ENCODE measurements at places on chromosomes 2 and 18.

DNA sequence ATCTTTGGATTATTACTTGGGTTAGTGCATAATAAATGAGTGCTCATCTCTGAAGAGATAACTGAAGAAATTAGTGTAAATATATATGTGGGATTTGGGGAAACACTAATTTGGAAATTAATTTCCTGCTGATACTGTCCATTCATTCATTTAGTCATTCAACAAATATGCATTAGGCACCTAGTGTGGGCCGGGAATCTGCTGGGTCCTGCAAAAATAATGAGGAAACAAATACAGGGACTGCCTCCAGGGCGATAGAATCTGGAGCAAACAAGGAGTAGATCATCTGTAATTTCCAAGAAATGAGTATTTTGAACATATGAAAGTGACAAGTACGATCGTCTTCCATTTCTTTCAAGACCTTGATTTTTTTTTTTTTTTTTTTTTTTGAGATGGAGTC lies 203.7 kb upstream of the LYPD1 start:
- DNase-seq, result no peak

DNA sequence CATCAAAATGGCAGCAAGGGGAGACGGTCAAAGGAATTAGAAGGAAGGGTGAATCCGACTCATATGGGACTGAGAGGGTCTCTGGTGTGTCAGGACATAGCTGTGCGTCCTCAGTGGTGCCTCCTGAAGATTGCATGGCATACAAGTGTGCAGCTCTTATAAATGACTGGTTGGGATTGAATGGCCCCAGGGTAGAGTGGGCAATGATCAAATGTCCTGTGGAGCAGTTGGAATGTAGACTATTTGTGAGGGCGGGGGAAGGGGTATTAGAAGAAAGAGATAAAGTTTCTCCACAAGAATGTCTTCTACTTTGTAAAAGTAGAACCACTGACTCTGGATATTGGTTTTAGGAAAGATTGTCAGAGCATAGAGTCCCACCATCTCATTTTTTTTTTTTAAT lies 24.6 kb downstream of the CTLA4 start:
- peak; percentile 12 for DNase-seq

DNA sequence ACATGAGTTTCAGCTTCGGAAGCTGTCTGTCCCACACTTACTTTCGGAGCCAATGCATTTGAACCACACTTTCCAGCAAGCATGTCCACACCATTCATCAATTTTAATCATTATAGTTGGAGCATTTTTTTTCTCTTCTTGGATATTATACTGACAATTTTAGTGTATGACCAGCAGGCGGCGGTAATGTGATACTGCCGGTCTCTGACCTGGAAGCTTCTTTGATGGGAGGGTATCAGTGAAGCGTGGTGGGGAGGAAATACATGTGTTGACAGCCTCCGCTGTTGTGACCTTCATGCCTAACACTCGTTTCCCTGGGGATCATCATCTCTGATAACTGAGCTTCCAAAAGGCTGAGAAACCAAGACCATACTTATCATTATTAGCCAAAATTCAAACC lies 231.7 kb downstream of the GBX2 start:
- DNase-seq, result no peak

DNA sequence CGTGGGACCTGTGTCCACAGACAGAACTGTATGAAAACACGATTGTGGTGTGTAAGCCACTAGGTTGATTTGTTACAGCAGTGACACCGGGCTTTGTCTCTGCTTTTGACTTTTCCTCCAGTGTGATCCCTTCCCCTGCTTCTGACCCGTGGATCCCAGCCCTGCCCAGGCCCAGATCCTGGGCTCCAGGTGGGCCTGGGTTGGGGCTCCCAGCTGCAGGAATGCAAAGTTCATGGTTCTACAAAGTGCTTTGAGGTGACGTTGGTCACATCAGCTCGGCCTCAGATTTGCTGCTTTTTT lies 26.8 kb downstream of the HPCAL1 start:
- no peak for DNase-seq

GRCh38 chr2:3706892-3707291 lies 3.5 kb downstream of the DCDC2C start:
- DNase-seq, result no peak

- no peak for DNase-seq
Measured at GRCh38 chr18:78115896-78116561, 863.6 kb upstream of the SALL3 start.

GRCh38 chr18:9095297-9096006 lies 7.0 kb upstream of the NDUFV2 start:
- no peak for DNase-seq

DNA sequence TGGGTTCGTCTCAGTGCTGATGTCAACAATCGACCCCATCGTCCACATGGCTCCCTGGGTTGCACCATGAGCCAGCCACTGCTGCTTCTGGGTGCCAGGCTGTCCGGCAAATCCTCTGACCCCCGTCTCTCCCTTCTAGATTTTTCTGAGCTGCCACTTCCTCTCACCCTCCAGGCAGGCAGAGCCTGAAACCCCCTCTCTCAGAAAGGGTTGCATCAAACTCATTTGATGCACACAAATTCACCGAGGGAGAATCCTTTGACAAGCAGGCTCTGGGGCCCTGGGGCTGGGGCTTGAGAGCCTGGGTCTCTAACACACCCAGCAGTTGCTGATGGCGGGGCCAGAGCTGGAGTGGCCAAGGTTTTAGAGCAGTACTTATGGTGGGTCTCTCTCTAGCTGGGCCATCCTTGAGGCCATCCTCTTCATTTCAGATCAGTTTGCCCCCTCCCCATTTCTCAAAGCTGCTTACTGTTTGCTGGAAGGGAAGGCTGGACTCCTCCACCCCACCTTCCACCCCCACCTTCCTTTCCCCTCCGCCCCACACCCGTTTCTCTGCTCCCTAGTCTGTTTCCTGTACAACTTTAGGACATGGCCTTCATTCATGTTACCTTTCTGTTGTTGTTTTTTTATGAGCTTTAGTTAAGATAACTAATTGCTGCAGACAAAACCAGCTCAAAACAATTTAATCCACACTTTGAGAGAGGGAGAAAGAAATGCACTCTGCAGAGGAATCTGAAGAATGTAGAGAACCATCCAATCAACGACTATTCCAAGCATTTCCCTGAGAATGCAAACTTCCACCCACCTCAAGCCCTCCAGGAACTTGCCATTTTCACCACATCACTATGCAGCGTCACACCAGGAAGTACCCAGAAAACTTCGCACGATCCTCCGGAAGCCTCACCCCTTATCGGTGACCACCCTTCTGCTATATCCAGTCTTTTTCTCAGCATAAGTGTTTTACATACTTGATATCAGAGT lies 69.5 kb downstream of the ARL4C start:
- peak; percentile 96 for DNase-seq

- DNase-seq, result no peak
Measured at GRCh38 chr2:189142893-189143759, 36.4 kb downstream of the COL5A2 start.

- peak; percentile 2 for DNase-seq
Measured at GRCh38 chr2:43906448-43907109, 67.8 kb downstream of the ABCG8 start.

- DNase-seq, result peak; percentile 59
Measured at GRCh38 chr2:157777427-157777826, 98.7 kb downstream of the ACVR1 start.

DNA sequence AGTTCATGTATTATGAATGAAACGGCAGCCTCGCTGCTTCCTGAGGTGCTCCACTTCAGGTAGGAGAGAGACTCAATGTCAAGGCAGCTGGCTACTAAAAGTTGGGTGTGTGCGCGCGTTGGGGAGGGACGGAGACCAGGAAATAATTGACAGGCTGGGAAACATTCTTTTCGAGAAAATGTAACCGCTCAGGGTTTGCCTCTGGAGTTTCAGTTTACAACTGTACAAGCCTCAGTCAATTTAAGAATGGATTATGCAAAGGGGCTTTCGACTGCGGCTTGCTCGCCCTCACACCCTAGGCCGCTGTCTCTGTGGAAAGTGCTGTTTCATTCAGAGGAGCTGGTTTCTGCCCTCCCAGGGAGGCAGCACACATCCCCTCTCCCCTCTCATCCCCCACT lies 4.4 kb upstream of the SPRED2 start:
- DNase-seq, result no peak

- DNase-seq, result no peak
Measured at GRCh38 chr2:219672406-219672805, 45.0 kb downstream of the SLC4A3 start.

GRCh38 chr2:240879105-240879504 lies 10.5 kb downstream of the AGXT start:
- no peak for DNase-seq

- no peak for DNase-seq
Measured at GRCh38 chr2:177599139-177599688, 206.6 kb downstream of the AGPS start.

GRCh38 chr2:171652416-171652785 lies 34.9 kb upstream of the DYNC1I2 start:
- peak; percentile 92 for DNase-seq

- no peak for DNase-seq
Measured at GRCh38 chr2:128378231-128379020, 59.8 kb upstream of the HS6ST1 start.

GRCh38 chr2:137493261-137493660 lies 471.0 kb upstream of the HNMT start:
- DNase-seq, result no peak

- no peak for DNase-seq
Measured at GRCh38 chr2:221343524-221343923, 228.6 kb downstream of the EPHA4 start.

- no peak for DNase-seq
Measured at GRCh38 chr2:5664278-5664681, 27.9 kb upstream of the SOX11 start.

- no peak for DNase-seq
Measured at GRCh38 chr2:39563572-39563971, 102.1 kb upstream of the TMEM178A start.

GRCh38 chr18:31657823-31658669 lies 26.3 kb downstream of the B4GALT6 start:
- no peak for DNase-seq

DNA sequence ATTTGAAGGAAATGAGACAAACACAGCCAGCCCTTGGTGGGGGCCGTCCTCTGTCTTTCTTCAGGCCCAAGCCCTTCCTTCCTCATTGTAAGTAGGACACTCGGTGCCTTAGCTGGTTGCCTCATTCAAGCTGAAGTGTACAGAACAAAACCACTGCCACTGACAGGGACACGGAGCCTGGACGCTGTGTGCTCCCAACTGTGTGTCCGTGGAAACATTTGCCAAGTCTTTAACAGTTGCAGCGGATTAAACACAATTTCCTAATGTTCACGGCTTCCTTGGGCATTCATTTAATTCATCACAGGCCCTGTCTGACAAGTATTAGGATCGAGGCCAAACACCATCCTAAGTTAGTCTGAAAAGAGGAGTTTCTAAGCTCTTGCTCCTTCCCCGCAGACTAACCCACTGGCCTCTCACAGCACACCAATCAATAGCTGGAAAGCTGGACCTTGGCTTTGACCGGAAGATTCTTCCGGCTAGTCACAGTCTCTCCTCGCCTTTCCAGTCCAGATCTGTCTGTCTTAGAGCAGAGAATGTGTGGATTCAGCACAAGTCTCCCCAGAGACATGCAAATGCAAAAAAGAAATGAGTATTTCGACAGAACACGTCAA lies 68.7 kb upstream of the ACSL3 start:
- DNase-seq, result peak; percentile 25

GRCh38 chr2:43486603-43487002 lies 109.2 kb downstream of the THADA start:
- no peak for DNase-seq

- peak; percentile 34 for DNase-seq
Measured at GRCh38 chr2:221571551-221572218, 419 bp downstream of the EPHA4 start.

DNA sequence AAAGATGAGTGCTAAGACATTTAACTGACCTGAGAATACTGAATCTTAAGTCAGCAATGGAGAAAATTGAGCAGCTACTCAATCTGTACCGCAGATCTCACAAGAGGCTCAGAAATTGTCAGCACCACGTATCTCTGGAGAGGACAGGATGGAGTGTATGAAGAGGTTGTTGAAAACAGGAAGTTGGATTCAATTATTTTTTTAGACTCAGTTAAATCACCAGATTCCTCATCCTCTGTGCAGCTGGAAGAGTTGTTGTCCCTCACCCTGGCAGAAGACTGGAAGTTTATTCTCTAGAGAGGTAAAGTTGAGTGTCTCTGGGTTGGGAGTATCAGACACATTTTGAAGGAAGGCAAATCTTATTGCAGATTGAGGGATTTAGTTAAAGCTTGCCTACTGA lies 114.9 kb upstream of the NT5C1B start:
- DNase-seq, result no peak

DNA sequence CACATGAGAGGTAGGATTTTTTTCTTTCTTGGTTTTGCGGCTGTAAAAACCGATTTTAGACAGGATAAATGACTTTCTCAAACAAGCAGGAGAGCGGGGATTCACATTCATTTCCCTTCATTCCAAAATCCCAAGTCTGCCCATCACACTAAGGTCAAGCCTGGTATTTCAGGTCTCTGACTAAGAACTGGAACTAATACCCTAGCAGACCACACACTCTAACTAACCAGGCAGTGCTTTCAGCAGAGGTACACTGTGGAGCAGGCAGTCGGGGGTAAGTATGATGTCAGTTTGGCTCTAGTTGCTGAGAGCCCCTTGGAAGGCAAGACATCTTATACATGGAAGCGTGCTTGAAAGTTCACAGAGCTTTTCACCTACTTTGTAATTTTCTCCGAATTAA lies 128.1 kb upstream of the LHCGR start:
- no peak for DNase-seq

DNA sequence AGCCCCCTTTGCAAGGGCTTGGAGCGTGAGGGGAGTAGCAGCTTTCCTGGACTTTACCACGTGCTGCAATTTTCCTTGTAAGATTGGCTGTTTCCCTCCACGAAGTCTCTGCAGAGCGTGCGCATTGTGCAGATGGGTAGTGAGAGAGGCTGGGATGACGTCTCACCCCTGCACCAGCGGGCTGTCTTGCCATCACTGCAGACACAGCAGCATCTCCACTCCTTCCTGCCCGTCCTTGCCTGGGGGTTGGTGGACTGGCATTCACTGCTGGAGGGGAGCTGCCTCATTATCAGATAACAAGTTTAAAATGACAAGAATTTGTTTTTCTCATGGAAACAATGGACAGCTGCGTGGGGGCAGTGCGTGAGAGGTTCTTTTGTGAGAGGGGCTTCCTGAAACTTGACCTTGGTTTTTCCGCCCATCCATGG lies 45.3 kb upstream of the HS6ST1 start:
- peak; percentile 42 for DNase-seq

DNA sequence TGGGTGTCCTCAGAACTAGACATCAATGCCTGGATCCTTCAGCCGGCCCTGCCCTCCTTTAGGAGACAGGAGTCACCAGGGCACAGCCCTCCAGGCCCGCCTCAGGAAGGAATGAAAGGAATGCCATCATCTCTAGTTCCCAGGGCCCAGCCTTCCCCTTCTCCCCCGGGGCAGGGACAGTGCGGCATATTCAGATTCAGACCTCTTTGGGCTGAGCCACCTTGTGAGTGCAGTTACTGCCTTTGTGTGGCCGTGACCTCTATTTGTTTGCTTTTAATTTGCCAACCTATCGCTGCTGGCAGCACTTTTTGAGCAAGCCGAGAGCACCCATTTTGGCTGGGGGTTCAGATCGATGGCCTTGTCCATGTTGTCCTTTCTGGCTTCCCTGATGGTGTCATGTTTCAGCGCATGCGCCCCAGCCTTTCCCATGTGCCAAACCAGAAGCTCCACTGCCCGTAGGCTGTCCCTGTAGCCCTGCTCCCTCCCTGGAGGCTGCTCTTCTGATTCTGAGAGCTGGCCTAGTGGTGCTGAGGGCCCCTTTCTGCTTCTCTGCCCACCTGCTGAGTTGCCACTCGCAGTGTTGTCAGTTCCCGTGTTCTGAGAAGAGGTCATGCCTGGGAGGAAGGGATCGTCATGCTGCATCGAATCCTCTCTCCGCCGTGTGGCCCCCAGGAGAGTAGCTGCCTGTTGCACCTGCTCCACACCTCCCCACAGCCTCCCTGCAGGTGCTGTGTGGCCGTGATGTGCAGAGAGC lies 10.9 kb downstream of the ANKRD23 start:
- DNase-seq, result peak; percentile 74

GRCh38 chr2:45119855-45120254 lies 110.6 kb upstream of the SIX2 start:
- DNase-seq, result peak; percentile 95
